ENCODE measurements at places on chromosomes 1 and 21.

DNA sequence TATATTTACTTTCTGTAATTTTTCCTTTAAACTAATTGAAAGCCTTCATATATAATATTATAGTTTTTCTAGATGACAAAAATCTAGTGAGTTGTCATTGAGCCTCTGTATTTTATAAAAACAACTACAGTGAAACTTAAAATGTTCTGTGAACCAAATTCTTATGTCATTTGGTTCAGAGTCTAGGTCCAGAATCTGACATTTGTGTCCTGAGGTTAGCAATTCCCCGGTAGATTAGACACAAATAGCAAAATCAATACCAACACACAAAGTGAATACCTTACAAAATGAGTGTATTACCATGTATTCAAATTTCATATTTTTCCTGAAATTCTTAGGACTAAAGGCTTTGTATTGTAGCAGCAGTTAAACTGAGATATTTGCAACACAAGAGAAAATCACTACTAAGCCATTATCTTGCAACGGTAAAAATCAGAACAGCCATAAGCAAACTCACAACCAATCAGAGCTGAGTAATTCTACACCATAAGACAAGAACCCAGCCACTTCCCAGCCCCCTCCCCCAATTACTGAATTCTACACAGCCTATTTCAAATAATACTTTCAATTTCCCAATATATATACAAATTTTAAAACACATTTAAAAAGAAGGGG is 573.5 kb downstream of the SMYD3 start:
- DNase-seq, result no peak

DNA sequence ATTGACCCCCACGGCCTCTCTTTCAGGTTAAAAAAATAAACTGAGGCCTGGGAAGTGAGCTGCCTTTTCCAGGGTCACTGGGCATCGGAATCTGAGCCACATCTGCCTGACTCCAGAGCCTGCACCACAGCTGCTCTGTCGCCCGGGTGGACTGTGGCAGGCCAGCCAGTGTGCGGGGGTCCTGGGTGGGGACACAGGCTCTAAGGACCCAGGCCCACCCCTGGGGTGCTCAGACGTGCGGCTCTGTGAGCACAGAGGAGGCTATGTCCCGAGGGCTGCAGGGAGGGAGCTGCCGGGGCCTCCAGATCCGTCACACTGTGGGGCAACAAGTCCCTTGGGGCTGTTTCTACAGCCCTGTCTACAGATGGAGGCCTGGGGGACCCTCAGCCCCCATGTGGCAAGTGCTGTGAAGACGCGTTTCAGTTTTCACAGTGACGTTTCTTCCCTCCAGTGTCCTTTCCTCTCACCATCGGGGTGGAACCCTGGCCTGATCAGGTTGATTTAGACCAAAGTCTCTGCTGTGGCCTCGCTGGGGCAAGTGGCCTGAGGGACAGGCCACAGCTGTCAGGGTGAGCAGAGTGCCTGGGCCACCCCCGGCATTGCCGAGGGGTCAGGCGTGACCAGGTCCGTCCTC is 39.2 kb upstream of the ACTRT2 start:
- peak; percentile 1 for DNase-seq

GRCh38 chr1:39672551-39672947 is 642 bp upstream of the NT5C1A start:
- no peak for DNase-seq

GRCh38 chr1:48920851-48921250 is 144.2 kb upstream of the BEND5 start:
- DNase-seq, result peak; percentile 85

DNA sequence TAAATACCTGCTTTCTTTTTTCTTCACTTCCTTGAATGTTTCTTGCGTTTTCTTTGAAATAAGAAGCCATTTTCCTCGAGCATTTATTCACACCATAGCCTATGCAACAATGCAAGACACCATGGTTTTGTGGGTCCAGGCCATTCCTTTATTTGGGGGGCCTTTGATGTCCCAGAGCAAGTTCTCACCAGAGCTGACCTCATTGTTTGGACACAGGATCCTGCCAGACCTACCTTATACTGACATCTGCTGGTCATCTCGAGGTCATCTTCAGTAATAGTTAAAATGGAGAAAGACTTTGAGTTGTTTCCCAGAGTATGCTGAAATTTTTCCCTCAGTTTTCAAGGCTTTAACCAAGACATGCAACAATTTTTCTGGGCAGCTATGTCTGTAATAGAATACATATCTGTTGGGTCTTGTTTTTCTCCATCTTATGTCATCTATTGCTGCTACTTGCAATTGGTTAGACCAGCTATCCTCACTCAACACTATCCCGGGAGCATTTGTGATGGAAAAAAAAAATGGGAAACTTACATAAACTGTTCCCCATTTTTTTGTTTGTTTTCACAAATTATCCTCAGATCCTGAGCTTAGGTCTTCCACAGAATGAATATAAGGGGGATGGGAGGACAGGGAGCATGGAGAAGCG is 34.0 kb upstream of the BACE2 start:
- no peak for DNase-seq

- DNase-seq, result no peak
These were observed 63.2 kb downstream of the GNG4 start for GRCh38 chr1:235586413-235586812.

DNA sequence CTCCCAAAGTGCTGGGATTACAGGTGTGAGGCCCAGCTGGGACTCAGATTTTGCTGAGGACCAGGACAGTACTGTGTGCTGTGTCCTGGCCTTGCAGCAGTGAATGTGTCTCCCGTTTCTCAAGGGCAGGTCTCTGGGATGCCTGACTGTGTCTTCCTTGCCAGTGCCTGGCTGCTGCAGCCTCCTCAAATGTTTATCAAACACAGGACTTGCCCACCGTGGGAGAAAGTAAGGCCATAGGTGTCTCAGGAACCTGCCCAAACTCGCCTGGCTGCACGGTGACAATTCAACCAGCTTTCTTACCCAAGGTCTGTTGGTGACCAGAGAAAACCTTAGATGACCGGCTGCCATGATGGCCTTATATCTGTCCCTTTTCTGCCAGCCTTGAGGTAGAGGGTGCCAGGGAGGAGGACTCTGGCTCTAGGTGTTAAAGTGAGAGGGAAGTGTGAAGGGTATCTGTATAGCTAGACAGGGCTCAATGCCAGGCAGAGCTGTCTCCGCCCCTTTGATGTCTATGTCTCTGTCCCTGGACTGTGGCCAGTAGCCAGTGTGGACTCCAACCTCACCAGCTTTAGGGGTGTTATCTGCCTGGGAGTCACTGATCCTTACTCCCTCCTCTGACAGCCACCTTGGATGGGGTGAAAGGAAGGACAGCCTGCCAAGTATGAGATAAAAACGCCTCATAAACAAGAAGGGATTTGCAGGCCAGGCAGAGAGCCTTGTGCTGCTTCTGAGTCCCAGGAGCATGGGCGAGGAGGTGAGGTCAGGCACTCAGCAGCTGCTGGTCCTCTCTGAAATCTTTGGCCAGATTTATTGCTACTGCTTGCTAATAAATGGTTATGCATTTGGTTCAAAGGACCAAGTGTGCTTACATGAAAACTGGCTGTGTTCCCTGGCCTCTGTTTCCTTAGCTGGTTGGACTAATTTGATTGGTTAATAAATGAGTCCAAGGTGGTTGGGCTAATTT is 22.3 kb downstream of the IL6R start:
- no peak for DNase-seq

- DNase-seq, result no peak
These were observed 374.8 kb downstream of the BRINP3 start for GRCh38 chr1:190102757-190103326.

- DNase-seq, result no peak
These were observed 16.6 kb downstream of the SMIM12 start for GRCh38 chr1:34842952-34843371.

GRCh38 chr1:222754366-222755139 is 17.6 kb downstream of the FAM177B start:
- DNase-seq, result no peak

GRCh38 chr1:84833194-84833593 is 59.8 kb downstream of the LPAR3 start:
- no peak for DNase-seq

DNA sequence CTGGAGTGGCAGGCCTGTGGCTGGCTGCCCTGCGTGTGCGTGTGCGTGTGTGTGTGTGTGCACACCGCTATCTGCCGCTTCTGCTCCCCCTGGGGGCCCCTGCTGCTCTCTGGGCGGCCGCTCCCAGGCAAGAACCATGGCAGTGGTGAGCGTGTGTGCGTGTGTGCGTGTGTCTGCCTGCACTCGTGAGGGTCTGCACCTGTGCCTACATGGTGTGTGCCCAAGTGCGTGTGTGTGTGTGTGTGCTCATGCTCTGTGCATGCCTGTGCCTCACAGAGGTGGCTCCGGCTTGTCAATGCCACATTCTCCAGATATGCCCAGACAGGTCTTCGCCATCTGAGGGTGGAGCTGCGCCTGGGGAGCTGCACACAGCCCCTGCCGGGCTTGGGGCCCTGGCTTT is 18.7 kb upstream of the PEX10 start:
- peak; percentile 98 for DNase-seq

DNA sequence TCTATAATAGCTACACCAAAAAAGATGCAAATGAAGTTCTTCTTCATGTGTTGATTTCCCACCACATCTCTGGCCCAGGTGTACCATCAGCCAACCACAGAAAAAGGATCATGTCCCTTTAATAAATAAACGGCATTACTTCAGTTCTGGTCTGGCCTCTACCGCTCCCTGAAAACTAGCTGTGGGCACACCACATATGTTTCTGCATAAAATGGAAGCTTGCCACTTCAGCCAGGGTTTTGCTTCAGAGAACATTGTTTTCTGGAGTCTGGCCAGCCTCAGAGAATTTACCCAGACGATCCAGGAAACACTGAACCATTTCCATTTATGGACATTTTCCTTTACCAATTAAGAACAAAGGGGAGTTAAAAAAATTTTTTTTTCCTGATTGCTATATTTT is 5.8 kb upstream of the LAMC2 start:
- peak; percentile 68 for DNase-seq

- DNase-seq, result no peak
These were observed 10.6 kb upstream of the PTTG1IP start for GRCh38 chr21:44884097-44884496.

DNA sequence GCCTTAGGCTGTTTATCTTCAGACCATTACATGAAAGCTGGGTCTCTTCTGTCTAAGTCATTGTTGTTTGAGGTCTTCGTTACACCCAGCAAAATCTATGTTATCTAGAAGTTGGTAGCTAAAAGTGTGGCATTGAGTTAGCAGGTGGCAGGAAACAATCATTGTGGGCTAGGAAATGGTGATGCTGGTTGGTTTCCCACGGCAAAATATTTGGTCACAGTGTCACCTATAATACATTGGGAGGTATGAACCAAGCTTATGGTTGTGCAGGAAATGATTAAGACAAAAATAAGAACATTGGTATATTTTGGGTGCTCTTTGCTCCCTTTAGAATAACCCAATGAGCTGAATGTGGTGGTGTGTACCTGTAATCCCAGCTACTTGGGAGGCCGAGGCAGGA is 169.7 kb downstream of the TRIM33 start:
- no peak for DNase-seq

GRCh38 chr1:69852151-69852550 is 284.4 kb downstream of the LRRC7 start:
- no peak for DNase-seq

DNA sequence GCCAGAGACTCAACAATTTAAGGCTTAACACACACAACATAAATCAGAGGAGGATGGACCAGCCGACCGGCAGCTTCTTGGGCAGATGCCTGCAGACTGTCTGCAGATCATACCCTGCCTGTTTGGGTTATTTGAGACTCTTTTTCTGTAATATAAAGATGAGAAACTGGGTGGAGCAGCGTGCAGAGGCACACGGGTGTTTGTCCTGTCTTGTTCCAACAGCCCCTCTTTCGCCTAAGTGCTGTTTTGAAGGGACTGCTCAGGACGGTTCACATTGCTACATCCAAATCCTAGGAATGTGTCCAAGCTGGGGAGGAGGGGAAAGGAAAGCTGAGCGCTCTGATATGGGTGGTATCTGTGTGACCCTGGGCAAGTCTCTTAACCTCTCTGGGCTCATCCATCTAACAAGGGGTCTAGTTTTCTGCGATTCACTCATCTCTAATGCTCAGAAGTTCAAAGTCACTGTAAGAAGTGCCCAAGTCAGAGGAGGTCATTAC is 149.9 kb downstream of the CLIC6 start:
- no peak for DNase-seq

- peak; percentile 14 for DNase-seq
These were observed 16.2 kb downstream of the CHRNB2 start for GRCh38 chr1:154583773-154584172.

DNA sequence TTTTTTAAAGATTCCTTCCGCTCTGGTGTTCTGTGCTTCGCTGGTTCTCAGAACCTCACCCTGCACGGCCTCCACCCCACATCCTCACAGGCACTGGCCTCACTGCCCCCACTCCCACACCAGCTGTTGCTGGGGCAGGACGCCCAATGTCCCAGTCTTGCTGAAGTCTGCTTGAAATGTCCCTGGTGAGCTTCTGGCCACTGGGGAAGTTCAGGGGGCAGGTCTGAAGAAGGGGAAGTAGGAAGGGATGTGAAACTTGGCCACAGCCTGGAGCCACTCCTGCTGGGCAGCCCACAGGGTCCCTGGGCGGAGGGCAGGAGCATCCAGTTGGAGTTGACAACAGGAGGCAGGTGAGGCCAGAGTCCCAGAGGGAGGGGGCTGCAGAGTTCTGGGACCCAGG is at the start of gene C1QA:
Gene C1QA (plus strand): TSS at position 276 of the 400 bp plus-strand sequence. CDS start 989 bp downstream, outside the sequence.
- no peak for DNase-seq

DNA sequence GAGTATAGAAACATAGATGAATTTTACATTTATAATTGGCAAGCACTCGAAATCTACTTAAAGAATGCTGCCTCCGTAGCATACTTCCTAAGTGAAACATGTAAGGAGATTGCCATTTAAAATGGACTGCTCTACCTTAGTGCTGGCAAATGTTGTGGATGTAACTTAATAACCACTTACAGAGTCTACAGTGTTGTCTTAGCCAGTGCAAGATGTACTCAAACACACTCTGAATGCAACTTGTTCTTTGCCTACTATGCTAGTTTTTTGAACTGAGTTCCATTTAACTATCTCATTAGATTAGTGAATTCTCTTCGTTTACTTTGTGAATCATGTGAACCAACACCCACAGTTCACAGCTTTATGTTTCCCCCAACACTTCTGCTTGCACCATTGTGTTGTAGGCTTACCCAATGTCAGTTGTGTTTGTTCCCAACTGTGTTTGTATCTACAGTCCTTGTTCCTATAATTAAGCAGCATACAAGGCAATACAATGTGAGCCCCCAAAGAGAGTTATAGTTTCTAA is 345.5 kb upstream of the LYPLAL1 start:
- DNase-seq, result no peak

GRCh38 chr1:40774266-40774998 is 9.2 kb upstream of the KCNQ4 start:
- DNase-seq, result no peak

- DNase-seq, result no peak
These were observed 48.9 kb downstream of the PHC2 start for GRCh38 chr1:33381977-33382376.

GRCh38 chr21:35294231-35294898 is 245.3 kb upstream of the RUNX1 start:
- peak; percentile 49 for DNase-seq

GRCh38 chr1:115310581-115311473 is 27.2 kb downstream of the NGF start:
- DNase-seq, result no peak

All from NCI-H2171 treated with DMSO at 0.1 percent for 48 hours (cell line).